CD4-positive, alpha-beta T cell (primary cell): ENCODE measurements at places on chromosomes 13 and 19. TPM values are rescaled to one million over a fixed set of nuclear protein-coding genes. Genes with fewer than 3 reads are reported as not detected.

Gene CYP4F22
- total RNA-seq, result 0.28 TPM

Gene ZNF491
- 1.1 TPM for total RNA-seq

- no peak for DNase-seq
Observed at GRCh38 chr13:74886502-74886901, 595.5 kb downstream of the TBC1D4 start.

DNA sequence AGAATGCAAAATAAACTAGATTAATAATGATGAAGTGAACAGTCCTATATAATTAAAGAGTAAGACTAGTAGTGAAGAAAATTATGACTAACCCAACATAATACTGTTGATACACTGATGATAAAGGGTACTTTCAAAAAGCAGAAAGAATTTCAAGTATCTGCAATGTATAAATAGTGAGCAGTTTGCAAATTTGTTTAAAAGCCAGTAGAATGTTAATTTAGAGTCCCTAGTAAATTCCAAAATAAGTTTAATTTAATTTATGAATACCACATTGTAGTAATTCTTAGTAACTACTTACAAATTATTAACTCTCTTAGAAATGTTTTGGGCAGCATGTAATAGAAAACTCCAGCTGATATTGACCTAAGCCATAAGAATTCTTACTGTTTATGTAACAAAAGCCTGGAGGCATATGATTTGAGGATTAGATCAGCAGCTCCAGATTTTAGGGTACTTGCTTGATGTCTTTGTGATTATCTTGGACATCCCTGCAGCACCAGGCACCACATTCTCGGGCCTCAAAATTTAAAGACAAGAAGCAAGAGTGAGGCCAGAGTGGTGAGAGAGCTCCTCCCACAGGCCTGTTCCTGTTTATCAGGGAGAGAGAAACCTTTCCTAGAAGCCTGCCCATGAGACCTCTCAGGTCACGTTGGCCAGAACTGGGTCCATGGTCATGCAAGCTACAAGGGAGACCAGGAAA is 67.6 kb upstream of the TDRD3 start:
- no peak for DNase-seq

DNA sequence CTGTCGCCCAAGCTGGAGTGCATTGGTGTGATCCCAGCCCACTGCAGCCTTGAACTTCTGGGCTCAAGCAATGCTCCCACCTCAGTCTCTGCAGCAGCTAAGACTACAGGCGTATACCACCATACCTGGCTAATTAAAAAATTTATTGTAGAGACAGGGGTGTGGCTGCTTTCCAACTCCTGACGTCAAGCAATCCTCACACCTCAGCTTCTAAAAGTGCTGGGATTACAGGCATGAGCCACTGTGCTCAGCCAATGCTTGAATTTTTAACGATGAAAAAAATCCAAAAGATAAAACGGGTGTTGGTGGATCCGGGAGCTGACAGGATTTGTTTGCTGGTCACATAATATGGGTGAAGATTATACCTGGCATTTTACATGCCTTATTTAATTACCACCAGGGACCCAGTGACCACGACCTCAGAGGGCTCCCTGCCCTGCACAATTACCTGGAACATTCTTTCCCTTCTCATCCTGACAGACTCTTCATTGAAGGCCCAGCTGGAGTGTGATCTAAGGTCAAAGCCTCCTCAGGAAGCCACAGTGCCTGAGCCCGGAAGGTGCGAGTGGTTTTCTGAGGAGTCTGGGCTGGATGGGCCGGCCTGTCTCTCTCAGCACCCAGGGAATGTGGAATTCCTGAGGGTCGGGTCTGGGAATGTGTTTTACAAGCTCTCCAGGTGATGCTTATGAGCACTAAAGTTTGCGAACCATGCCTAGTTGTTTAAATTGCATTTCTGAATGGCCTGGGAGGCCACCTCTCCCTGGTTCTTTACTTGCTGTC is 193.3 kb downstream of the USP12 start:
- no peak for DNase-seq

Gene PSG7
- total RNA-seq, result not detected

DNA sequence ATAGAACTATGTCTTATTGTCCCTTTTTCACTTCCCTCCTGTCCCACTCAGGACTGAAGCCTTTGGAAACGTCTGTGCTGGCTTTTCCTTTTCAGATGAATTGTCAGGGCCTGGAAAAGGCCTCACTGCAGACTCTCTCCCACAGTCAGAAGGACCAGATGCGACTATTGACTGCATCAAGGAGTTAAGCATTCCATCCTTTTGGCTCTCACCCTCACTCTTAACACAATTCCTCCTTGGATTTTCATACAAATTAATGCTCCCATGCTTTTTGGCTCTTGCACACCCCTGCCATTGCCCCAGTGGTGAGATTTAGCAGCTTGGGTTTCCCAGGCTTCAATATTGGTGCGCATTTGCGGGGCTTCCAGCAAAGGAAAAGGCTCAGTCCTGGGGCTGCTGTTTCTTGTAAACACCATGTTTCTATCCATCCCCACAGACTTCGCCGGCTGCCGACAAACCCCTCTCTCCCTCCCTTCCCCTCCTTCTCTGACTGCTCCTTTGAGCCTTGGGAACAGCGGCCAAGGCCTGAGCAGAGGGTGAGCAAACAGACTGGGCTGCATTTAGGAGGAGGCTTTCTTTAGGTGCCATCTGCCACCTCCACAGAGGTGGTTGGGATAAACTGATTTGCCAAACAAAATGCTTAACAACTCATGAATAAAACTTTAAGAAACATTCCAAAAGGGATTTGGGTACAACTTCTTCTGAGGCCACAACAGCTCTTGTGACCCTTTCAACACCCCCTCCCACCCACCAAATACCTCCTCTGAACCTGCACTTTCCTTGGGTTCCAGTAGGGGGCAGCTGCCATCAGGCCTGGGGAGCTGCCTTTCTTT is 48.6 kb upstream of the PCDH8 start:
- no peak for DNase-seq

GRCh38 chr19:49217382-49217781 is 59.8 kb downstream of the TRPM4 start:
- DNase-seq, result no peak
